Stimulated activated naive CD4-positive, alpha-beta T cell (primary cell): ENCODE measurements at places on chromosomes 4 and X.

DNA sequence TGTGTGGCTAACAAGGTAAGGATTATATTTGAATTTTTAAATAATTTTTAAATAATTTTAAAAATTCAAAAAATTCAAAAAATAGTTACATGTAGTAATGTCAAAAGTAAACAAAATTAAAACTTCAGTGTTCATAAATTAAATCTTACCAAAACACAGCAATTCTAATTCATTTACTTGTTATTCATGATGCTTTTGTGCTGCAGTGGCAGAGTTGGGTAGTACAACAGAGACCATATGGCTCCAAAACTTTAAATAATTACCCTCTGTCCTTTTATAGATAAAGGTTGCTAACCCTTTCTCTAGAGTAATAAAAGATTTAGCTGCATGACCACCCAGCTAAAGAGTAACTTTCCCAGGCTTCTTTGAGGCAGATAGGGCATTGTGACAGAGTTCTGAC, 1355.6 kb downstream of the FSTL5 start:
- no peak for DNase-seq

DNA sequence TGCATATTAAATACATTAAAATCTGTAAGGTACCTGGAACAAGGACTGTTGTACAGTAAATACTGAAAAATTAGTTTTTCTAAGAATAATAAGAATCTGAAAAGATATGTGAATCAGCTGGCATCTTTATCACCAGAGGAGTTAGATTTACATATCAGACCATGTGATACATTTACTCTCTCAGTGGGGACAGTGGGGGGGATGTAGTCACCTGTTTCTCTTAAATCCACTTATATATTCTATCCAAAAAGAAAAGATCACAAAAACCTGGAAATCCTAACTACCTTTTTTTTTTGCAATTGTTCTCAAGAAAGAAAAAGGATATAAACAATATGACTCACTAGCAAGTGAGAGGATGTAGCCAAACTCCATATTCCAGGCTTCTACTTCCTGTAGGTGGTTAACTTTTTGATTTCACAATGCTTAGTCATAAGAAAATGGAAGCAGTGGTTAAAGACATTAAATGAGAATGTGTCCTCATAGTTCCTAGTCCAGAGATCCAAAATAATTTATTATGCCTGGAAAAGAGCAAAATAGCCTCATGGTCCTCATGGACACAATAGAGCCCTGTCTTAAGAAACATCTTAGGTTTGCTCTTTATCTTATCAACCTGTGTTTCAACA, 22.5 kb upstream of the MYOZ2 start:
- DNase-seq = no peak

DNA sequence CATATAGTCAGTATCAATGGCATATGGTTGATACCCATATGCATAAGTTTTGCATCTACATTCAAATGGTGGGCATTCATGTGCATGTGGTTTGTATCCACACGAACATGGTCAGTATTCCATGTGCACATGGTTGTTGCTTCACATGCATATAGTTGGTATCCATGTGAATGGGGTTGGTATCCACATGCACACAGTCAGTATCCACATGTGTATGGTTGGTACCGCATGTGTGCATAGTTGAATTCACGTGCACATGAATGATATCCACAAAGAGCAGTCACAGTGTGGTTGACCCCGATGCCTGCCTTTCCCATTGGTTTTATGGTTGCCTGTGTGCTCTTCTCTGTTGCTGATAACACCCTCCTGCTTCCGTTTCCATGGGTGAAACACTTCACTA, 427.9 kb downstream of the STIM2 start:
- no peak for DNase-seq

DNA sequence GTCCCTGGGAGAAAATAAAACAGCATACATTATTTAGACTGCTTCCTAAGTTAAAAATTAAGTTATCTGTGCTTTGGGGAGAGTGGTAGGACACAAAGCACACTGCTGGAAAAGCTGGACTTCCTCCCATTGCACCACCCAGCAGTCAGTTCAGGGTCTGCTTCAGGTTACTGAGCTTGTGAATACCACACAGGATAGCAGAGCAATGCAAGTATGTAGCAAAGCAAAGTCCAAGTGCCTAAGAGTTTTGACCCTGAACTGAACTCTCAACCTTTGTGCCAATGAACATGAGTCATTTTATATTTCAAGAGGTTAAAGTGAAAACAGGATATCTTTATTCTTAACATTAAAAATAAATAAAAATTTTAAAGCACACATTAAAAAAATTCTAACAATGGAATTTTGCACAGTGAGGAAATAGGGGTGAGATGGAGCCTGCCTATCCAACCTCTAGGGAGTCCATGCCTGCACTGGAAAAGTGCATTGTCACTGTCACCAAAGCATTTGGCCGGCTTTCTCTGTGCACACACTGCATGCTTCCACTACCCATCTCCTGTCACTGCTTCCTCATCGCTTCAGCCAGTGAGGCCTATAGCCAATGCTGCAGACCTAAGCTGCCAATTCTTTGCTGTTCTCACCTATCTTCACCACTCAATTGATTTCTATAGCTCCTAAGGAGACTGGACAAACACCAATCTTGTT, 50.9 kb downstream of the ABCG2 start:
- no peak for DNase-seq

- DNase-seq = no peak
Observed at GRCh38 chrX:132199941-132200340, 19.3 kb downstream of the RAP2C start.
